ENCODE measurements at places on chromosomes 2 and 18.

GRCh38 chr2:20584399-20585358, 66.2 kb downstream of the HS1BP3 start:
- peak; percentile 91 for DNase-seq

DNA sequence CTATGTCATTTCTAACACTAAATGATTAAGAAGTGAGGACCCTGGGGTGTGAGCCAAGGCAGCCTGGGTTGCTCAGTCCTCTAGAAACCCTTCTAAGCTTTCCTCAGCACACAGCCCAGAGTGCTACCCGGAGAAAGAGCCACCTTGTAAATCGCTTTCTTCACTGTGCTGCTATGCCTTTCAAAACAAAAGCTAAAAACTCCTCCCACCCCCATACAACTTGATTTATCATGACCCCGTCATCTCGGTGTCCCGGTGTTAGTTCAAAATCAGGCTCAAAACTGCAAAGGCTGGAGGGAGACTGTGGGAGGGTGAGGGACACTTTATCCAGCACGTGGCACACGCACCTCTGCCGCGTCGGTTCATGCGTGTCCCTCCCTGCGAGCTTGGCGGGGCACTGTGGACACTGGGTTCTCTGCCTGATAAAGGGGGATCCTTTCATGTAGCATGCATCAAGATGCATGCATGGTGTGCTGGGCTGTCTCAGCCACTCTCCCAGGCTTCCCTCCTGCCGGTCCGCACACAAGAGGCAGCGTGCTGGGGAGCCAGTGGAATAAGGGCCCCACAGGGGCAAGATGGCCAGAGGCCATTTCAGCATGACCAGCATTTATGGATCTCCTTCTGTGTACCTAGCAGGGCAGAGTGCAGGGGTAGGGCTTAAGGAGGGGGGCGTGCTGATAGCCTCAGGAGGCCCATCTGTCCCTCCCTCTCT, 170.4 kb downstream of the SMAD7 start:
- peak; percentile 43 for DNase-seq

- no peak for DNase-seq
Observed at GRCh38 chr2:229528846-229529245, 185.5 kb downstream of the DNER start.

DNA sequence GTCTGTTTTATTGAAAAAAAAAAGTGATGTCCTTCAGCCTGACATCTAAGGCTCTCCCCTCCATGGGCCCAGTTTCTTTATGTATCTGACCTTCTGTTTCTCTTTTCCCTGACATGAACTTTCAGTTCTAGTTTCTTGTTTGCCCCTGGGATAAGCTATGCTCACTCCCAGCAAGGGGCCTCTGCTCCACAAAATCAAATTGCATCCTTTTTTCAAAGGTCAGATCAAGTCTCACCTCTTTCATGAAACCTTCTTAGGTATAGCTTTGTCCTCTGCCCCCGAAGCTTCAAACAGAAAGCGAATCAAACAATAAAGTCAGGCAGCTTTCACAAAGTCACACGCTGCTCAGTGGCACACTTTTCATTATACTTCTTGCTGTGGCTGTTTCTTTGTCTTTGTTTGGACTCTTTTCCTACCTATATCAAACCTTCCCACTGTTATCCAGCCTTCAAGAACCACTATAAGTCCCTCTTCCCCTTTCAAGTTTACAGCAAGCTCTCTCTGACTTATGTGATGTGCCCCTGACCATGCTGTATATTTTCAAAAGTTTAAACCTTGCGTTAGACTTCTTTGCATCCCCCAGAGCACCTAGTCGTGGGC, 23.3 kb downstream of the MAP3K19 start:
- DNase-seq: no peak

GRCh38 chr2:174553811-174554493, 43.7 kb downstream of the WIPF1 start:
- no peak for DNase-seq

- DNase-seq: no peak
Observed at GRCh38 chr2:68272246-68272994, 20.1 kb upstream of the PPP3R1 start.

- no peak for DNase-seq
Observed at GRCh38 chr2:64506686-64507085, 17.4 kb upstream of the AFTPH start.

DNA sequence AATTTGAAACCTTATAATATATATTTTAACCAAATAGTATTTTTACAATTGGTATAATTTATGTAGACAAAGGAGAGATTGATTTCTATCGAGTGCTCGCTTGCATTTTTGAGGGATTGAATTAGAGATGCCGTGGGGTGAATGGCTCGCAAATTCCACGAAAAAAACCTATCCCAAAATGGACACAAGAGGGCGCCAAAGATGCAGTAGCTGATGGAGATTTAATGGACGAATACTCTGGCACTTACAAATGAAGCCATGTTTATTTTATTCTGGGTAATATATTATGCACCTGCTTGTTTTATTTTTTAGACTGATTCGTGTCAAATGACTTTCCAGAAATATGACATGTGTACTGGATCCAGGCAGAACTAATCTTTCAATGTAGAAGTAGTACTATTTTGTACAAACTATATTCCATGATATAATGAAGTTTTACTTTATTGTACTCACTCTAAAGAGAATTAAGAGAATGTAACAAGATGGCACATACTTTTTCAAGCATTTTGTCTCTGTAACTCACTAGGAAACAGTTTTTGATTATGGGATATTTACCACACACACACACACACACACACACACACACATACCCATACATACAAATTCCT, 505.4 kb downstream of the PLCL1 start:
- peak; percentile 76 for DNase-seq

GRCh38 chr2:7392076-7392787, 475.0 kb downstream of the RNF144A start:
- no peak for DNase-seq

GRCh38 chr18:35436076-35436649, 59.0 kb upstream of the ZNF396 start:
- no peak for DNase-seq

DNA sequence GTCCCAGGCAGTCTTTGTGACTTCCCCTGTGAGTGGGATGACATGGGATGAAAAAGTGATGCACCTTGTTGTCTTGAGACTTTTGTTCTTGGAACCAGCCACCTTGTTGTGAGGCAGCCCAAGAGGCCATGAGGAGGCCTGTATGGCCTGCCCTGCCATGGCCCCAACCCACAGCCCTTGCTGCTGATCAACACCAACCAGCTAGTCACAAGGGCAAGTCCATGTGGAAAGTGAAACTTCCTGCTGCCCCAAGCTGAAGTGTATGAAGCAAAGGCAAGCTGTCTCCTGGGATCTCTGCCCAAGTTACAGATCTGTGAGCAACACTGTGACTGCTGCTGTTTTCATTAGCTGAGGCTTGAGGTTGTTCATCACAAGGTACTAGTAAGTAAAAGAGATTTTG, 21.6 kb downstream of the TMEM18 start:
- DNase-seq: peak; percentile 30

- no peak for DNase-seq
Observed at GRCh38 chr2:116955646-116956045, 858.8 kb upstream of the DDX18 start.

- no peak for DNase-seq
Observed at GRCh38 chr2:101828673-101829334, 131.3 kb downstream of the MAP4K4 start.

GRCh38 chr2:136696438-136696837, 68.9 kb upstream of the THSD7B start:
- DNase-seq: no peak

DNA sequence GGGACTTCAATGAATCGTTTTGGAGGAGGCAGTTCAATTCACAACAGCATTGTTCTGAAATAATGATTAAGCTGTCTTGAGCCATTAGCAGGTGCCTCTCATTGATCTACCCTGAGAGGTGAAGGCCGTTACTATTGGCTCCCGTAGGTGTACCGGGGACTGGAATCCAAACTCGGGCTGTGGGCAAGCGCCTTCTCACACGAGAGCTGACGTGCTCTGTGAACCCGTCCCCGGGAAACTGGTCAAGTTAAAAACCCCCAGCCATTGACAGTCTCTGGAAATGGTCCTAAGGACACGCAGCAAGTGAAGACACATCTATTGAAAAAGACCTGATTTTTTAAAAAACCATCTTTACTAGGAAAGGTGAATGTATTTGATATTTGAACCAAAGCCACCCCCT, 8.1 kb upstream of the NFATC1 start:
- DNase-seq: no peak

- no peak for DNase-seq
Observed at GRCh38 chr2:238016526-238016925, 44.3 kb upstream of the SCLY start.
